EH (cell line): ENCODE measurements at places on chromosomes 1 and 21.

DNA sequence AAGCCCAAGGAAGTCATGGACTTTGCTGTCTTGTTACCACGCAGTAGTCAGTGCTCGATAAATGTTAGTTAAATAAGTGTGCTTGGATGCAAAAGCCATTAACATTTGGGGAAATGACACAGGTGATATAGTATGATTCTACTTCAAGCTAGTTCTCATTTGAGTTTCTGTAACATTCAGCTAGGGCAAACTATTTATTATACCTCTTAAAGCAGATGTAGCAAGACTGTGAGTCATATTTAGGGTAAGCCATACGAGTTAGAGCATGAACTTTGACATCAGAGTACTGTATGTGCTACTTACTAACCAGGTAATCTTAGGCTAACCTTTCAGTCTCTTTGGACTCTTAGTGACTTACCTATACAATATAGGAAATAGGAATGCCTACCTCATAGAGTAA lies 21.0 kb downstream of the CLCA4 start:
- DNase-seq, result no peak

- peak; percentile 57 for DNase-seq
Measured at GRCh38 chr1:231628207-231628876, 1.8 kb downstream of the DISC1 start.

DNA sequence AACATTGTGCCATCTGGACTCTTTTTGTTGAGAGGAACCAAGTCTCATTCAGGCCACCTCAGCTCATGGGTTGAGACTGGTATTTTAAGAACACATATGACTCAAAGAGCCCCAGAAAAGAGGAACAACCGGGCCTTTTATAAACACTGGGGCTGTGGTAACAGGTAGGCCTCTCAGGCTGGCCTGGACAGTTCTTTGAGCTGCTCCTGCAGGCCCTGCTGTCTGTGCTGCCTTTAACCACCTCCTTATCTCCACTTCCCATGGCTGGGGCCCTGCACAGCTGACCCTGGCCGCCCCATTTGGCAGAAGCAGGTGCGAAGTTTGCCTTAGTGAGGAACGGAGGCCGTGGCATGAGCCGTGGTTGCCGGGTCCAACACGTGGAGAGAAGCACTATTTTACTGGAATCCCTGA lies 163.3 kb downstream of the RHOU start:
- DNase-seq, result no peak

DNA sequence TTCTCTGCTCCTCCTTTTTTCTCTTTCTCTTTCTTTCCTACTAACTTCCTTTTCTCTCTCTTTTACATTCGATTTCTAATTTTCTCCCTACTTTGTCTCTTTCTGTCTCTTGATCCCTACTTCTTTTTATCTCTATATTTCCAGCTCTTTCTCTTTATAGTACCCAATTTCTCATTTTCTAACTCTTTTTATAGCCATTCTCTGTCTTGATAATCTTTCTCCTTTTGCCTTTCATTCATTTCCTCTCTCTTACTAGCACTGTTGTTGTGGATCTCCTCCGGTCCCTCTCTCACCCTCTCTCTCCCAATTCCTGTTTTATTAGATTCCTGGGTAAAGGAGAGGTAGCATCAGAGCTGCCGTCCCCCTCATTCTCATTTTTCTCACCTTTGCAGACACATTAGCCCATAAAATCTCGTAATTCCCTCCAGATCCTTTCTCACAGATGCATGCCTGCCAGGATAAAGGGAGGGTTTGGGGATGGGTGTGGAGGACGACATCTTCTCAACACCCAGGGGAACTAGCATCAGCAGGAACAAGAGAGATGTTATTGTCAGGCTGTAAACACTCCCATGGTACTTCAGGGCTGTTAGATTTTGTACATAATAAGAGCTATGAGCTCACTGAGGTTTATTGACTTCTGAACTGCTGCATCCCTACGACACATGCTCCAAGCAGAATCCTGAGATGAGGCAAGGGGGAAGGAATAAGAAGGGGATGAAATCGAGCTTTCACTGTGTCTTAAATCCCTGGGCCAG lies 159.0 kb upstream of the GALNT2 start:
- no peak for DNase-seq
